Type B pancreatic cell (in vitro differentiated cells): ENCODE measurements at places on chromosomes 5 and 9. TPM values are rescaled to one million over a fixed set of nuclear protein-coding genes. Genes with fewer than 3 reads are reported as not detected.

- no peaks in the 10 kb centered on the region for H3K27me3 ChIP-seq
- no peaks in the 10 kb centered on the region for H3K36me3 ChIP-seq
- no peak overlapping the region for H3K4me3 ChIP-seq
- no peak for DNase-seq
Observed at GRCh38 chr5:66876266-66876807, 280.1 kb downstream of the MAST4 start.

DNA sequence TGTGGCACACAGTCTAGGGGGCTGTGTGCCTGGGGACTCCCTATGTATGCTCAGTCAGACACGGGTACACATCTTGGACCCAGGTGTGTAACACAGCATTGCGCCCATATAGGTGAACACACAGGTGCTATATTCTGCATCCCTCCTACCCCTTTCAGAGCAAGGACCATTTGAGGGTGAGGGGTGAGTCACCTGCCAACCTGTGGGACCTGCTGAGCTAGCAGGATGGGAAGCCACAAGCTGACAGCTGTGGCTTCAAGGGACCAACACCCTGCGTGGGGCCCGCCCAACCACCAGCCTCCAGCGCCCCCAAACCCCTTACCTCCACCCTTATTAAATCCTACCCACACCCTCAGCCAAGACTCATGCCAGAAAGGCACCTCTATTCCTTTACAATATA lies 14.6 kb upstream of the AQP7 start:
- peaks cover 13% of the 10 kb centered on the region for H3K4me1 ChIP-seq
- H3K4me3 ChIP-seq: peak overlapping the region; percentile 62

- H3K4me1 ChIP-seq: no peaks in the 10 kb centered on the region
- DNase-seq: no peak
- H3K4me3 ChIP-seq: no peak overlapping the region
- no peaks in the 10 kb centered on the region for H3K36me3 ChIP-seq
- no peak overlapping the region for H3K27ac ChIP-seq
- no peaks in the 10 kb centered on the region for H3K27me3 ChIP-seq
Observed at GRCh38 chr5:171355302-171355724, 32.3 kb upstream of the NPM1 start.

GRCh38 chr5:146751781-146752401 lies 126.7 kb downstream of the PPP2R2B start:
- peaks cover 9% of the 10 kb centered on the region for H3K27me3 ChIP-seq
- no peak overlapping the region for H3K4me3 ChIP-seq
- no peak overlapping the region for H3K27ac ChIP-seq
- peaks cover 8% of the 10 kb centered on the region for H3K36me3 ChIP-seq
- peaks cover 21% of the 10 kb centered on the region for H3K4me1 ChIP-seq

DNA sequence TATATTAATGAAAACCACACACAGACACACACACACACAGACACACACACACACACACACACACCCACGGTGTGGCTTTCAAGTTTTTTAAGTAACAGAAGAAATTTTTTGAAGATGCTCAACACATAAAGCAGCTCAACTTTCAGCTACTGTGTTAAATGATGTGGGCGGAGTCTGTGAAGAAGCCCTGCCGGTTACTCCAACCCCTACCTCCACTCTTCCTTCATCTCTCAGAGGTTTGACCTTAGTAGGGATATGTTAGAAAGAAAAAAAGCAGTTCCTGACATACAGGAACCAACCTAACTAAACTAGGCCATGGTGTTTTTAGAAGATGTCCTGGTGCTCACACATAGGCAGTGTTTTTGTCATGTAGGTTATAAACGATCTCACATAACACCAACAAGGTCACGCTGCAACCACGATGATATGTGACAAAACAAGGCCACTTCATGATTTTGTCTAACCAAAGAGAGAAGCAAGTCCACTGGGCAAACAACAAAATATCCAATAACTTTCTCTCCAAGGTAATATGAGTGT lies 112.8 kb downstream of the EMB start:
- H3K4me1 ChIP-seq: no peaks in the 10 kb centered on the region
- H3K27ac ChIP-seq: no peak overlapping the region
- H3K4me3 ChIP-seq: no peak overlapping the region
- no peak for DNase-seq
- H3K27me3 ChIP-seq: no peaks in the 10 kb centered on the region

DNA sequence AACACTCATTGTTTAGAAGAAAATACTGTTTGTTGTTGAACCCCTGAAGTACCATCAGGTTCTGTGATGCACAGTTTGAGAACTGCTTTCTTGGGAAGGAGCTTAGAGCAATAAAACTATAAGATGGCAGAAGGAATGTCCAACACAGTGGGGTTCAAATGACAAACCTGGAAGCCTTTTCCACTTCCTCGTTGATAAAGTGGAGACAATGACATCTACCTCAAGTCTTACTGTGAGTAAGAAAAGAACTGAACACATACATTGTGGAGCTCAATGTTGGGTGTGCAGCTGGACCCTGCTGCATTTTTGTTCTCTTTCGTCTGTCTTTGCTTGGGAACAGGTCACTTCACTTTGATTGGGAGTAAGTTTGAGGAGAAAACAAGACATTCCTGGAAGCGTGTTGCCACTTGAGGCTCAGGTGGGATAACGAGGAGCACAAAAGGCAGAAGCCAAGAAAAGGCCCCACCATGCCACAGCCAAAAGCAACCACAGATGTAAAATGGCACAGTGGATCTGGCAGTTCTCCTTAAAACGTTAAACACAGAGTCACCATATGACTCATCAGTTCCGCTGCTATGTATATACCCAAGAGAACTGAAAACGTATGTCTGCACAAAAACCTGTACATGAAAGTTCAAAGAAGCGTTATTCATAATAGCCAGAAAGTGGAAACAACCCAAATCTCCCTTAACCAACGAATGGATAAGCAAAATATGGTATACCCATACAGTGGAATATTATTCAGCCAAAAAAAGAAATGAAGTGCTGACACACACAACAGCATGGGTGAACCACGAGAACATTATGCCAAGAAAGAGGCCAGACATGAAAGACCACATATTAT lies 42.9 kb upstream of the SUB1 start:
- no peaks in the 10 kb centered on the region for H3K27me3 ChIP-seq
- peaks cover 4% of the 10 kb centered on the region for H3K4me1 ChIP-seq
- no peak overlapping the region for H3K27ac ChIP-seq
- H3K4me3 ChIP-seq: no peak overlapping the region

DNA sequence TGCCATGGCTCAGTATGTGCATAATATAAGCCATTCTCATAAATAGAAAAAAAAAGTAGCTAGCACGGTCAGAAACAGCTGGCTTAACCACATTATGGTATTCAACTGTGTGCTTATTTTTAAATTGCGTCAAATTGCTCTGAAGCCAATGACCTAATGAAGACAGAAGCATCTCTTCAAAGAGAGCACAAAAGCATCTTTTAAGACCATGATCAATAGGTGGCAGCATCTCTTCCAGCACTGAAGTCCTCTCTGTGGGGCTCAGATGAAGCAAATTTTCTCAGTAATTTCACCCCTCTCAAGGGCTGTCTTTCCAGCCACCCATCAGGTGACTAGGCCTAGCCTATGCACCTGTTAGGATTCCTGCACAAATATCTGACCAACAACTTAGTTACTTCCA lies 251.4 kb downstream of the GLIS3 start:
- H3K4me3 ChIP-seq: no peak overlapping the region
- peaks cover 18% of the 10 kb centered on the region for H3K4me1 ChIP-seq
- no peaks in the 10 kb centered on the region for H3K27me3 ChIP-seq
- no peak overlapping the region for H3K27ac ChIP-seq

GRCh38 chr9:130294664-130295063 lies 29.1 kb downstream of the HMCN2 start:
- H3K27ac ChIP-seq: no peak overlapping the region
- peaks cover 11% of the 10 kb centered on the region for H3K4me1 ChIP-seq
- H3K27me3 ChIP-seq: peaks cover 48% of the 10 kb centered on the region
- no peak for DNase-seq

- DNase-seq: no peak
- H3K4me1 ChIP-seq: peaks cover 6% of the 10 kb centered on the region
- no peak overlapping the region for H3K27ac ChIP-seq
Observed at GRCh38 chr9:89975630-89976029, 370.8 kb downstream of the GADD45G start.

DNA sequence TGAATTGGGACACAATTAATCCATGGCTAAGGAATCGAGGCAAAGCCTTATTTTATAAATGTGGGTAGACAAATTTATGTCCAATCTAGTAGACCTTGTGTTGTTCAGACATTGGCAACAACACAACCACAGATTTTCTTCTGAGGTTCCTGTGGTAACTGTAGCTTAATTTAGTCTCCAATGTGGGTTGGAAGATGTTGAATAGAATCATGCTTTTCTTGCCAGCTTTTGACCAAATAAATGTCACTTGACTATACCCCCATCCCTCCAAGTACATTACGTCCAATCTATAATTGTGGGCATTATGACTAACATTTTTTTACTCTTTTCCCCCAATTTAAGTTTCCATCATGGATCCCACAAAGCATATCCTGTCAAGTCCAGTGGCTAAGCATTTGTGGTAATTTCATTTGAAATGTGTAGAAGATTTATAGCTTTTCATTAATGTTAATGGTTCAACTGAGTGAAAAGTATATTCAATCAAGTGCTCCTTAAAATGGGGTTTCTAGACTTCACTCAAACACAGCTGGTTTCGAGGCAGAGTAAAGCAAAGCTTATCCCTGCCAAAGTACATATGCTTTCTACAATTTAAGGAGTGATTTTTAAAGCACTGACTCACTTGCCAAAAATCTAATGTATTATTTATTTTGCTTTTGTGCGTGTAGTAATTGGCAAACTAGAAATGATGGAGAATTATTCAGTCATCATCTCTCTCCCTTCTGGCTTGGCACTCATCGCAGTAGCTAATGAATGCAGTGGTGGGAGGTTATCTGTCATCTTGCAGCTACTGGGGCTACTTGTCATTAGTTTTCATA lies 141.8 kb downstream of the FAM174A start:
- no peak for DNase-seq
- no peaks in the 10 kb centered on the region for H3K4me1 ChIP-seq
- no peaks in the 10 kb centered on the region for H3K36me3 ChIP-seq
- H3K4me3 ChIP-seq: no peak overlapping the region
- H3K27me3 ChIP-seq: no peaks in the 10 kb centered on the region
- H3K27ac ChIP-seq: no peak overlapping the region

DNA sequence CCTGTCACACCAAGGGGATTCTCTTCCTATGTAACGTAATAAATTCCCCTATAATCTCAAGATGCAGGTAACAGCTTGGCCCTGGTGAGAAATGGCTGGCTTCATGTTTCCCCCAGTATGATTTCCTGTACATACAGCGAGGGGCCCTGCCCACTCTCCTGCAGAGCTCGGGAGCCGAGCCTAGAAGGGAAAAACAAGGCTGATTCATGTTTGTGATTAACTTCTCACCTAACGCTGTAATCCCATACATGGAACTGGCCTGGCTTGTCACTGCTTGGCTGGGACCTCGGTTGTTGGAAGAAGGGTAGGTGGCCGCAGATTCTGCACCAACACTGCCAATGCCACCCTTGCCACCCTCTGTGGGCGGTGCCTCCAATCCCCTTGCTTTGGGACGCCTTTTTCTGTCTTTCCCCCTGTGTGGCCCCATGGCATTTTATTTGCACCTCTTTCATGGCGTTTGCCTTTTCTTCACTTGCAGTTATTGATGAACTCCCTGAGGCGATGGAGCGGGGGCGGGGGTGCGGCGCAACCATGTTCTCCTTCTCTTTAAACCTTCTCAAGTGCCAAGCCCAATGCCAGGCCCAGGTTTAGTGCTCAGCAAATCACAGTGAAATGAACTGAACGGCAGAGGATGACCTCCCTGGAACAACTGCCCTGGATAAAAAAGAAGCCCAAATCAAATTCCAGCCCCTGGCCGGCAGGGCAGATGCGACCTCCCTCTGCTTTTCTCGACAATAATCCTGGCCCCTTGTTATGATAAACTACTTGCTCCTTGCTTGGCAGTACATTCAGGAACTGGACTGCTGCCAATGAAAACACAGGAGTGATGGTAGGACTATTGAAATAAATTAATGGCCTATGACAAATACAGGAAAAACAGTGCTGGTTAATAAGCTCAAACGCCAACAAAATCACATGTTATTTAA lies 108.1 kb downstream of the TMEM174 start:
- peaks cover 60% of the 10 kb centered on the region for H3K4me1 ChIP-seq
- H3K27me3 ChIP-seq: peaks cover 35% of the 10 kb centered on the region
- no peaks in the 10 kb centered on the region for H3K36me3 ChIP-seq
- H3K4me3 ChIP-seq: peak overlapping the region; percentile 56

DNA sequence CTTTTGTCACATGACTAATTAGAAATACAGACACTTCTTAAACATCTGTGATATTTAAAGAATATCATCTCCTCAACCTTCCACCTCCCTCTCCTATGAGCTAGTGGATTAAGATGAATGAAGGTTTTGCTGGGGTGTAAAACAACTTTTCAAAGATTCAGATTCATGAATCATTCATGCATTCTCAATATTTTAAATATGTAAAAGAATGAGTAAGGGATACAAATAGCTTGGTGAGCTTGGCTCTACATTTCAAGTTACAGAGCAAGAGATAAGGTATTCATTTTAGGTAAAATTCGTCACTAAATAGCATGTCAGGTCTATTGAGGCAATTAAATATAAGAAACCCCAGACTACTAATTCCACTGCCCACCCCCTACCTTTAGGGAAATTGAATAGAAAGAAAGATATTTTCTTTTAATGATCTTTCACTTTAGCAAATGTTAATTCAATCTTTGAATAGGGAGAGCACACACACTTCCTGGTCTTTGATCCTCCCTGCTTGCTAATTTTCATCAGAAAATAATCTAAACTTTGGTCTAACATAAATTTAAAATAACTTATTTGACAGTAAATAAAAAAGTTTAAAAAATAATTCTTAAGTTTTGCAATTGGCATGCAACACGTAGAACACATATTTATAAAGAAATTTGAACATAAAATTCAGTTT lies 486.9 kb upstream of the ITGA1 start:
- H3K36me3 ChIP-seq: no peaks in the 10 kb centered on the region
- DNase-seq: no peak
- H3K27me3 ChIP-seq: no peaks in the 10 kb centered on the region
- no peaks in the 10 kb centered on the region for H3K4me1 ChIP-seq
- H3K27ac ChIP-seq: no peak overlapping the region

- no peaks in the 10 kb centered on the region for H3K4me1 ChIP-seq
- no peak for DNase-seq
- no peak overlapping the region for H3K27ac ChIP-seq
- no peaks in the 10 kb centered on the region for H3K27me3 ChIP-seq
Observed at GRCh38 chr5:44506561-44506960, 117.3 kb upstream of the FGF10 start.

HEMGN gene
- not detected in 2 replicates for total RNA-seq

SLC25A2 gene
- 0.45 and 0.92 TPM in 2 replicates for total RNA-seq

KIAA1958 gene
- 15.0 and 28.1 TPM in 2 replicates for total RNA-seq

CD180 gene
- not detected in 2 replicates for total RNA-seq

CTXN3 gene
- total RNA-seq: 0.29 TPM in 1 of 2 replicates, not detected in the other

MSX2 gene
- total RNA-seq: 55.6 and 69.7 TPM in 2 replicates

DCANP1 gene
- not detected in 2 replicates for total RNA-seq

MELK gene
- 19.8 and 35.8 TPM in 2 replicates for total RNA-seq

SPATA31A3 gene
- total RNA-seq: not detected in 2 replicates

OLFM1 gene
- 8.0 and 9.7 TPM in 2 replicates for total RNA-seq

NMUR2 gene
- total RNA-seq: 0.33 and 0.80 TPM in 2 replicates

MARCOL gene
- not detected in 2 replicates for total RNA-seq

LPAR1 gene
- total RNA-seq: 15.3 and 32.8 TPM in 2 replicates

PCDH12 gene
- total RNA-seq: not detected in 2 replicates

DMRT3 gene
- 0.74 and 0.80 TPM in 2 replicates for total RNA-seq

SMIM32 gene
- total RNA-seq: 12.8 and 17.0 TPM in 2 replicates
